ENCODE measurements at places on chromosomes 11 and 22.

DNA sequence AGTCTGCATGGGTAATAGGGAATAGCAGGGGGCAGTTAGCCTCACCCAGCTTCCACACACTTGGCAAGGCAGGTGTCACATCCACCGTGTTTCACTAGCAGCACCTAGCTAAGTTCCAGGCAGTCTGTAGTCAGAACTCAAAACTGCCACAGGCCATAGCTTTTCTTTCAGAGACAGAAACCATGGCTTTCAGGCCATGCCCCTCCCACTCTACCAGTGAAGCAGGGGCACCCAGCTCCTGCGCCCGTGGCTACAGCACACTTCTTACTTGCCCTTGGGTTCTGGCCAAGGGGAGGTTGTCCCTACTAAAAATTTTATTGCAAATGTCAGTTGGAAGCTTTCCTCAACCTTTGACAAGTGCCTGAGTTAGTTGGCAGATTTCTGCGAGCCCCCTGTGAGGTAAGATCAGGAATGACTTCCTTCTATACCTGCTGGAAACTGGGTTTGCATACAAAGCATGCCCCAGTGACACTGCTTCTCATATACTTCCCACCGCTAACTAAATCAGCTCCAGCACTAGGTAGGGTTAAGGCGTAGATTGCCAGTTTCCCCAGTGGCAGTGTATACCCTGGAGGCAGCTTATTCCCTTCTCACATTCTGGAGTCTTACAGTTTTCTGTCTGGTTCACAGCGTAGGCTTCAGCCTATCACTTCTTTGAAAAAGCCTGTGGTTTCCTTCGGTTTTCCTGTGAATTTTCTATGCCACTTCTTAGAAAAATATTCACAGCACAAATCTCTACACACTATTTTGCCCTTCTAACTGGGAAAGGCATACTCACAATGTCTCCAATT is 139.0 kb upstream of the LUZP2 start:
- DNase-seq, result no peak

- DNase-seq, result no peak
These were observed 379.8 kb downstream of the SOX6 start for GRCh38 chr11:15976433-15977045.

GRCh38 chr11:13347901-13348300 is 70.3 kb downstream of the BMAL1 start:
- DNase-seq, result no peak

DNA sequence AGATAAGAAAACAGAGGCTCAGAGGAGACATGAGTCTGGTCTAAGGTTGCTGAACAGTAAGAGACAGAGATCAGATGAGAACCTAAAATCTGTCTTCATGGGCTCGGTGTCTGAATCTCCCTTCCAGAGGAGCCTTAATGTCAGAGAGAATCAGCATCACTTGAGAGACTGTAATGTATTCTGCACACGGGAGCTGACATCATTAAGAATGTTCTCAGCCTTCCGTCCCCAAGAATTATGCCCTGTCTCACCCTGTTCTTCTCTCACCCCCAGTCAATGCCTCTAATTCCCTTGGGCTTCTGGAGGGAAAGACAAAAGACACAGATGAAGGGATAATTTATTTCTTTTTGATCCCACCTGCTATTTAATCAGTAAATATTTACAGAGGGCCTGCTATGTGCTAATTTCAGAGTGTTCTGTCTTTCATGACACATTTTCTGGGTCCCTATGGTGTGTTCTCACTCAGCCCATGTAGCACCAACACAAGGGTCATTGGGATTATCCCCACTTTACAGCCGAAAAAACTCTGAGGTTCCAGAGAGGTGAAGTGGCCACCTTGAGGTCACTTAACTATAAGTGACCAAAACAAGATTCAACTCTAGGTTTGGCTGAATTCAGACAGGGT is 61.8 kb downstream of the CD82 start:
- no peak for DNase-seq

GRCh38 chr11:71355281-71355680 is 92.9 kb downstream of the DHCR7 start:
- DNase-seq, result peak; percentile 7

GRCh38 chr22:17101475-17102296 is 16.9 kb downstream of the IL17RA start:
- no peak for DNase-seq

Measured in brain pericyte (primary cell).